ENCODE measurements at places on chromosomes 2 and 18.

DNA sequence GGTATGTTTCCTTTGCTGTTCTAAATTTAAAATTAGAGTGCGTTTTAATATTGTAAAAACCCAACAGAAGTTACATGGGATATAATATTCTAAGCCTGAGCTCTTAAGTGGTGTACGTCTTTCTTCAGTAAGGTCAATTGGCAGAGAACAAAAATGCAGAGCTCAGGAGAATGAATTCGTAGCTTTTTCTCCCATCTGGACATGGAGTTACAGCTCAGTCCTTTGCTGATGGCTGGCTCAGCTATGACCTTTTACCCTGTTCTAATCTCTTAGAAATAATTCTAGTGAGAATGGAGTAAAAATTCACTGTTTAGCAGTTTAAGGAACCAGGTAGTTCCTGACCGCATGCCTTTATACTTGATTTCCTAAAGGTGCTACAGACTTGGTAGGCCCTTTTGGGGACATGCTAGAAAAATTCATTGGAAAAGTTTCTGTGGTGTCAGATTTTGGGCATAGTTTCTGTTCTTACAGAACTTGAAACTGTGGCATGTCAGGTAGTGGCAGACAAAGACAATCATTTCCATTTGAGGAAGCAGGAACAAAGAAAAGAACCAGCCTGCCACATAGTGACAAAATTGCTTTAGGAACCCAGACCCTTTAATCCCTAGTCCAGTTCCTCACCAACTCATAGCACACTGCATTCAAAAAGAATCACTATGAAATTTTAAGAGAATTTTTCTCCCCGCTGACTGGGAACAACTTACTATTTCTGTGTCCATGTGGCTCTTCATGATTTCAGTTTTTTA, 566.8 kb upstream of the ZNF804A start:
- no peak for DNase-seq

- DNase-seq = no peak
Observed at GRCh38 chr2:85680707-85681371, 12.8 kb upstream of the SFTPB start.

GRCh38 chr2:101732199-101732598, 34.7 kb downstream of the MAP4K4 start:
- DNase-seq = no peak

GRCh38 chr2:222797871-222798270, 63.0 kb upstream of the ACSL3 start:
- no peak for DNase-seq

- DNase-seq = no peak
Observed at GRCh38 chr2:42908518-42909200, 116.3 kb upstream of the HAAO start.

GRCh38 chr2:219308142-219309101, 779 bp downstream of the PTPRN start:
- peak; percentile 84 for DNase-seq

DNA sequence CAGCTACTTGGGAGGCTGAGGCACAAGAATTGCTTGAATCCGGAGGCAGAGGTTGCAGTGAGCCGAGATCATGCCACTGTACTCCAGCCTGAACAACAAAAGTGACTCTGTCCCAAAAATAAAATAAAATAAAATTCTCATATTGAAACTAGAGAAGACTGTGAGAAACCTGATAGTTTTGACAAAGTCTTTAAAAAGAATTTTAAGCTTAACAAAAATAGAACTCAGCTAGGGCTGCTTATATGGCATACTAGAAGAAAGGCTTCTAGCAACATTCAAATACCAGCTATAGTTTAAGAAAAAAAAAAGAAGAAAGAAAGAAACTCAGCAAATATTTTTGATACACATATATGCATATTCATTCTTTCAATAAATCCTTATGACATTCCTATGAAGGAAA, 13.6 kb downstream of the HADHA start:
- no peak for DNase-seq
